ENCODE measurements at places on chromosomes 16 and 17. TPM values are rescaled to one million over a fixed set of nuclear protein-coding genes. Genes with fewer than 3 reads are reported as not detected.

GRCh38 chr16:12021578-12022253, 45.2 kb downstream of the SNX29 start:
- no peak for DNase-seq

GRCh38 chr16:81321536-81321935, 6.8 kb downstream of the GAN start:
- DNase-seq = no peak

DNA sequence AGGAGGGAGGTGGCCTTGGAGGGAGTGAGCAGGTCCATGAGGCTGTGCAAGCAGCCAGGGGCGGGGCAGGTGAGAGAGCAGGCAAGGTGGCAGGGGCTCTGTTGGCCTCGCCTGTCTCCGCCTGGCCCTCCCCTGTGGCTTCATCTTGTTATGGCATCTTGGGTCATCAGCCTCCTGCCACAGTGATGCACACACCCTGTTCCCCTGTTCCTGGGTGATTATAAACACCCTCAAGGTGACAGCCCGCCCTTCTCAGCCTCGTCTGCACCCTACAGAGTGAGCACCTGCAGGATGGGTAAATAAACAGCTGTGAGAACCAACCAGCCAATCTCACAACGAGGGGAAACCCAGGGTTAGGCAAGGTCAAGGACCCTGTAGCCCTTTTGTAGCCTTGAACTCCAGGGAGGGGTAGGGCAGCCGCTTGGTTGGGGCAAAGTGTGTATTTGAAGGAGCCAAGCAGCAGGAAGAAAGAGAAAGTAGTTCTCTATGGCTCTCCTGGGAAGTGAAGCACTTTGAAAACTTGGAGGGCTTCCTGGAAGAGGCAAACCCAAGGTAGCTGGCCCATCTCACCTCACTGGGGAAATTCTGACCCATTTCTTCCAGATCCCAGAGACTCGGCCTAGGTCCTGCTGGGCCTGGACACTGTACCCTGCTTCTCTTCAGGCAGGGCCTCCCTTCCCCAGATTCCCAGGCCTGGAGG, 60.6 kb downstream of the NT5M start:
- peak; percentile 60 for DNase-seq

TEX19 gene
- not detected for total RNA-seq

GRCh38 chr17:31411707-31412285, 20.3 kb downstream of the RAB11FIP4 start:
- peak; percentile 37 for DNase-seq

DNA sequence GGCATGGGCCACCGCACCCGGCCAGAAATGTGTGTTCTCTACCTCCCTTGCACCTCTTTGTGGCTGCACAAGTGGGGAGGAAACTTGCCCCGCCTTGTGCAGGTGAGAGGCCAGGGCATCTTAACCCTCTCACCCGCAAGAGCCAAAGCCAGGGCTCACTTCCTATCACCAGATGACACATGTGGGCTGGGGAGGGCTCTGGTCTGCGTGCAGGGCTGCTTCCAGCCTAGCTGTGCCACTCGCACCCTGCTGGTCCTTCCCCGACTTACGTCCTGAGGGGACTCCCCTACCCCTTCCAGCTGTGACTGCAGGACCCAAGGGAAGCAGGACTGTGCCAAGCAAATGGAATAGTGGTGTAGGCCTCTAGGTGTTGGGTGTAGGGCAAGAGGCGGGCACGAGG, 6.9 kb downstream of the MIEF2 start:
- DNase-seq = no peak

GRCh38 chr16:77435272-77435820, 512 bp upstream of the ADAMTS18 start:
- DNase-seq = no peak

DNA sequence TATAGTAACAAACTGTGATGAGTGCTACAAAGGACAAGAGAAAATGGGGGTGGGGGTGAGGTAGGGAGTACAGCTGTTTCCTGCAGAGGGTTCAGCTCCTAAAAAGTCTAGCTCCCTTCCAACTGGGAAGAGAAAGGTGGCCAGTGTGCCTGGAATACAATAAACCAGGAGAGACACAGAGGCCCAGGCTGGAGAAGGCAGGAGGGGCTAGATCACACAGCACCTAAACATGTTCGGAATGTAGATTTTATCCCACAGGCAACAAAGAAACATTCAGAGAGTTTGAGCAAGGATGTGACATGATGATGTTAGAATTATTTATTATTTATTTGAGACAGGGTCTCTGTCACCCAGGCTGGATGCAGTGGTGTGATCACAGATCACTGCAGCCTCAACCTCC, 10.2 kb downstream of the TEX2 start:
- DNase-seq = no peak

DNA sequence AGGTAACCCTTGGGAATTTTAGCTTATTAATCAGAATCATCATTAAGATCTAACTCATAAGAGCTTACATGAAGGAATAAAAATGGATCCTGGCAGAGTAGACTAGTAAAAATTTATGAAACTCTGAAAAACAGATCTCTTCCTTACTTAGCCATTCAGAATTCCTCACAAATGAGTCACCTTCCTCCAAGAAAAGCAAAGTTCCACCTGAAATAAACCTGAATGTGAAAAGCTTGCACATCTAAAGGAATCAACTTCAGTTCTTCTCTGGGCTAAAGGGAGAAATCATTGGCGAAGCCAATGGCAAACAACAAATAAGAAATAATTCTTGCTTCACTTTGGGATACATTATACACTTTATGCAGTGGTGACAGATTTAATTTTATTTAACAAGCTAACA, 22.7 kb downstream of the MYO1D start:
- DNase-seq = no peak

RNF222 gene
- not detected for total RNA-seq

DNA sequence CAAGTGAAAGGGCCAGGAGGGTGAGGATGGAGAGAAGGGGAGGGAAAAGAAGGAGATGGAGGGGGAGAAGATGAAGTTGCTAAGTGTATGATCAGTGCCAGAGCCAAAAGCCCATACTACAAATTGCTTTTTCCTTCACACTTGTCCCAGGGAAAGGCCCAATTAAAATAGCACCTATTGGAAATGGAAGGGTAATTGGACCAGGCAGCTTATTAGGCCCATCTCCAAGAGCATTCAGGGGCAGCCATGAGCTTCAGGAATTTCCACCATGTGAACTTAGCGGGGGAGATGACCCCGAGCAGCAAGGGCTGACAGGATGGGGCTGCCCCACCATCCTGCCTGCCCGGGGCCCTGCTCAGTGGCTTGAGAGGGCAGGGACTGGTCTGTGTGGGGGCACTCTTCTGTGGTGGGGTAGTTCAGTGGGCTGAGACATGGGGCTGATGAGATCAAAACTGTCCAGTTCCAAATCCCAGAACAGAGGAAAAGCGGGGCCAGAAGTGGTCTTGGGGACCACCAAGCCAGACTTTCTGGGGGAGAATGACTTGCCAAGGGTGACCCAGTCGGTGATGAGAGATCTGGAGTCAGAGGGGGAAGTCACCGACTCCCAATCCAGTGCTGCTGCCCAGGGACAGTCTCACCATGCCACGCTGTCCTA, 27.5 kb downstream of the GOSR2 start:
- no peak for DNase-seq

DNA sequence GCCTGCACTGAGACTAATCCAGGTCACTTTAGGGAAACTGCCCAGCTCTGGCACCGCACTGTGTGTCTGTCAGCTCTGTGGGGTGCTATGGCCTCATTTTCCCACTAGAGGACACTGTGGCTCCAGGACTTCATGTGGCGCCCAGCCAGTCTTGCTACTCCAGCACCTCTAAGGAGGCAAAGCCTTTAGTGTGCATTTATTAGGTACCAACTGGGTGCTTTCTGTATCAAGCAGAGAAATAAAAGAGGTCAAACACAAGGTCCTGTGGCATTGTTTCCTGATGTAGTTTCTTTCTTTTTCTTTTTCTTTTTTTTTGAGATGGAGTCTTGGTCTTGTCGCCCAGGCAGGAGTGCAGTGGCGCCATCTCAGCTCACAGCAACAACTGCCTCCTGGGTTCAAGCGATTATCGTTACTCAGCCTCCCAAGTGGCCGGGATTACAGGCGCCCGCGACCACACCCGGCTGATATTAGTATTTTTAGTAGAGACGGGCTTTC, 12.5 kb upstream of the RHBDL3 start:
- DNase-seq = peak; percentile 87

ZNRF1 gene
- total RNA-seq = 27.2 TPM

GRCh38 chr16:69871708-69872107, 79.4 kb upstream of the CLEC18A start:
- no peak for DNase-seq

DNA sequence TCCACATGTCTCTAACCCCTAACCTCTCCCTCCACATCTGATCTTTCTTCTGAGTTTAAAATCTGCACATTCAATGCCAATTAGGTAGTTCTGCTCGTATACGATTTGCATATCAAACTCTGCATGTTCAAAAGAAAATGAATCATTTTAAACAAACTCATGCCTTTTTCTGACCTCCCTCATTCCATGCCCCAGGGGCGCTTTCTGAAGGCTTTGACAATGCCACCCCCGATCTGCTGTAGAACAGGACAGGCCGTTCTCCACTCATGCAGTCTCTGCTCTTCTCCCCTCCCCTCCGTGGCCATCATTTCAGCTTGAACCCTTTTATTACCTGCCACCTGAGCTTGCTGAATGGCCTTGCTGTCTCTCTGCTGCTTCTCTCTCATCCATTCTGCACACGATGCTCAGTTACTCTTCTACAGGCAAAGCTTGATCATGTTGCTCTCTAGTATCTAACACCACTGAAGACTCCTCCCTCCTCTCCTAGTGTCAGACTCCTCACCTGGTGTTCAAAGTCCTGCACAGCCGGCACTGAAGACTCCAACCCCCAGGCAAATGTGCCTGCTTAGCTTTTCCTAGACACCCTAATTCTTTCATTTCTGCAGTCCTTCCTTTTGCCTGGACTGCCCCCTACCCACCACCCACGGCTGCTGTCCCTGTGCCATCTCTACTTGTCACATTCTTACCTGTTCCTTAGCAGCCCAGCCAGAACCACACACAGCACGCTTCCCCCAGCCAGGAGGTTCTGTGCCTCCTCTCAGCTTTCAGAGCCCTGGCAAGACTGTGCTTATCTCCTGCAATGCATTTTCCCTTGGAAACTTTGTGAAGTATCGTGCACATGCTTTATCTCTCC, 6.2 kb downstream of the TMEM238L start:
- no peak for DNase-seq
